ENCODE measurements at places on chromosomes 12 and 14. TPM values are rescaled to one million over a fixed set of nuclear protein-coding genes. Genes with fewer than 3 reads are reported as not detected.

PYGL gene
- 1.3 TPM for total RNA-seq

TAS2R46 gene
- 1.3 TPM for total RNA-seq

PLBD1 gene
- total RNA-seq = not detected

ACSM4 gene
- total RNA-seq = not detected

CCDC92 gene
- total RNA-seq = 7.3 TPM

NFATC4 gene
- total RNA-seq = not detected

P2RX2 gene
- total RNA-seq = not detected

DTX3 gene
- 18.3 TPM for total RNA-seq

DNAJC22 gene
- not detected for total RNA-seq

CMTM5 gene
- not detected for total RNA-seq

GDF3 gene
- total RNA-seq = not detected

GLI1 gene
- 1.2 TPM for total RNA-seq

CHGA gene
- total RNA-seq = not detected

RAP1B gene
- total RNA-seq = 207 TPM

LARP4 gene
- total RNA-seq = 117 TPM

NPC2 gene
- 12.3 TPM for total RNA-seq

TAS2R50 gene
- total RNA-seq = 0.56 TPM

MYO1H gene
- not detected for total RNA-seq

SYNDIG1L gene
- total RNA-seq = not detected

CLEC7A gene
- not detected for total RNA-seq

TSPAN8 gene
- total RNA-seq = not detected

CCDC63 gene
- not detected for total RNA-seq

ZNF839 gene
- total RNA-seq = 20.9 TPM

NRXN3 gene
- total RNA-seq = not detected
